ENCODE measurements at places on chromosomes 1 and 21. TPM values are rescaled to one million over a fixed set of nuclear protein-coding genes. Genes with fewer than 3 reads are reported as not detected.
A peak's percentile ranks its signal among the peaks of the same experiment; 100 is the strongest.

- H3K4me3 ChIP-seq, result peak overlapping the region; percentile 85
- peak; percentile 75 for DNase-seq
- no peaks in the 10 kb centered on the region for H3K36me3 ChIP-seq
- peaks cover 32% of the 10 kb centered on the region for H3K4me1 ChIP-seq
- no peaks in the 10 kb centered on the region for H3K27me3 ChIP-seq
Observed at GRCh38 chr1:39104158-39105060, 78.3 kb downstream of the NDUFS5 start.

DNA sequence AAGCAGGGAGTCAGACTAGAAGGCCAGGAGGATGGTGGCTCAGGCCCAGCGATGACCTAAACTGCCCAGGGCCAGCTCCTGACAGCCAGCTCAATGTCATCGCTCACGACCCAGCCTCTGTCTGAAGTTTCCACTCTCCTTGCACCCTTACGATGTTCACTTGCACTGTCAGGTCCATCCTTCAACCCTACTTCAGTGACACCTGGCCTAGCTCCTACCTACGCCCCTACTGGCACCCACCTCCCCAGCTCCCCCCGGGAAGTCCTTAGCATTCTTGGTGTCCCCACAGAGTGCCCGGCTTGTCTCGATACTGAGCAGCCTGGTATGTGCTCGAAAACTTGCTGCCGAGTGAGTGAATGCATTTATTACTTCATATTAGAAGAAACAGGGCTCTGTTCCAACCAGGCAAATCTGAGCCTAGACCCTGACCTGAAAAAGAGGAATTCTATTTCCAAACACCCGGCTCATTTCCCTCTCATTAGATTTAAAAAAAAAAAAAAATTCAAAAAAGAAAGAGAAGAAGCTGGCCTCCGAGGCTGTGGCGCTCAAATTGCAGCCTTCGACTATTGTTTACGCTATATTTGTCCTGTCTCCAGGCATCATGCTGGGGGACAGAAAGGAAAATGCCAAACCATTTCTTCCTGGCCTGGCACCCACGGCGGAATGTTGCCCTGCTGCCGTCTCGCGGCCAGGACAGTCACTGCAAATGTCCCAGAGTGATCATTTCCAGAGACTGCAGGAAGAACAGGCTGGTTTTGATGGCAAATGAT lies 29.8 kb upstream of the LRRC38 start:
- H3K36me3 ChIP-seq, result no peaks in the 10 kb centered on the region
- H3K4me1 ChIP-seq, result peaks cover 12% of the 10 kb centered on the region
- no peak overlapping the region for H3K4me3 ChIP-seq
- peaks cover 4% of the 10 kb centered on the region for H3K27me3 ChIP-seq
- DNase-seq, result no peak

- H3K36me3 ChIP-seq, result peaks cover 7% of the 10 kb centered on the region
- H3K4me1 ChIP-seq, result peaks cover 14% of the 10 kb centered on the region
- no peak overlapping the region for H3K27ac ChIP-seq
- no peak for DNase-seq
- H3K27me3 ChIP-seq, result peaks cover 3% of the 10 kb centered on the region
Observed at GRCh38 chr21:33360281-33360680, 35.5 kb downstream of the IFNAR1 start.

DNA sequence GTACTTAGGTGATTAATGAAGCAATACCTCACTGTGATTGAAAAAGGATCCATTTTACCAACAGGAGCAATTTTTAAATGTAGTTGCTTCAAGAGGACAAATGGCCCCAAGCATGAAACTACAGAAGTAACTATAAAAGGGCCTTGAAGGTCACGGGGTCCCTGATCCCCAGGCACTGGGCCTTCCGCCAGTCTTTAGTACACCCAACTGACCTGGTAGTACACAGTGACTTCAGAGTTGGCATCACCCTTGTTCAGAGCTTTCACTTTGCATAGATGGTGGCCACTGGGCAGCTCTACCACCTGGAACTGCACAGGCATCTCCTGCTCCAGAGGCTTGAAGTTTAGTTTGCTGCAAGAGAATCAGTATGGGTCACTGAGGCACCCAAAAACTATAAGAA lies 84.3 kb downstream of the NRDC start:
- peaks cover 42% of the 10 kb centered on the region for H3K36me3 ChIP-seq
- H3K27ac ChIP-seq, result no peak overlapping the region
- no peak for DNase-seq

DNA sequence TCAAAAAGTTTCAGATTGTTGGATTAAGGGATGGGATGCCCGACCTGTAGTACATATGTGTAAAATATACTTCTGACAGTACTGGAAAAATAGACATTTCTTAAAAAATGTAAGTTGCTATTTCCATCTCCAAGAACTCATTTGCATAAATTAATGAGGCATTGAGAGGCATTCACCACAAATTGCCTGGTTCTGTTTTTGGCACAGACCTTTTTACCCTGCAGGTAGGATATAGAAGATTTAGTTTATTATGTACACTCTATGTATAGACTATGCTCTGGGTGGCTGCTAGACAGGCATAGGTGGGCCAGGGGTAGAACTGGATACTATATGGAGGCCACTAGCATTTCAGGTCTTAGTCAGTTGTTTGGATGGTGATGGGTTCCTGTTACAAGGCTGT lies 8.0 kb downstream of the CCDC17 start:
- H3K27ac ChIP-seq, result no peak overlapping the region
- no peak for DNase-seq
- no peak overlapping the region for H3K4me3 ChIP-seq
- H3K4me1 ChIP-seq, result no peaks in the 10 kb centered on the region

GRCh38 chr1:29392486-29393450 lies 156.4 kb downstream of the PTPRU start:
- peaks cover 20% of the 10 kb centered on the region for H3K27me3 ChIP-seq
- no peak overlapping the region for H3K27ac ChIP-seq
- no peaks in the 10 kb centered on the region for H3K36me3 ChIP-seq
- peaks cover 9% of the 10 kb centered on the region for H3K4me1 ChIP-seq
- H3K4me3 ChIP-seq, result no peak overlapping the region

DNA sequence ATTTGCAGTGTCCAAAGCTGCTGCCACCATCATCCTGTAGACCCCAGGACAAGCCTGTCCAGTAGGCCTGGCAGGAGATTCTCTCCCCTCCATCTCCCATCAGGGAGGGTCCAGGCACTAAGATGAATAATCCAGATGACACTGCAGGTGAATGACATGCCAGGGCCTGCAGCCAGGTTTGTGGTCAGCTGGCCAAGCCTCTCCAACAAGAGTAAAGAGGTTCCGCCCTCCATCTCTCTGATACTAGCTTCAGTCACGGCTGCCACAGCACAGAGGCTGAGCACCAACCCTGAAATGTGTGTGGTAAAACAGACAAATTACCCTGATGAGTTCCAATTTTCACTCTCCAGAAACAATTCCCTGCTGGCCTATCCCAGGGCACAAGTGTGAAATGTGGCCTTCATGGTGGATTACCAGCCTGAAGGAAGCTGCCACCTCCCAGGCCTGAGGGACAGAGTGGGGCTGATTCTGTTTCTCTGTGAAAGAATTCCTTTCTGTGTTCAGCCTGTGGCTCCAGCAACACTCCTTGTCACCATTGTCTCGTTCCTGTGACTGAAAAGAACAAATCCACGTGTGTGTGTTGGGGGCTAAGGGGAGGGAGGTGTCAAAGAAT lies 19.9 kb upstream of the LHX4 start:
- H3K27me3 ChIP-seq, result peaks cover 32% of the 10 kb centered on the region
- no peak overlapping the region for H3K27ac ChIP-seq
- no peaks in the 10 kb centered on the region for H3K4me1 ChIP-seq
- no peak for DNase-seq

DNA sequence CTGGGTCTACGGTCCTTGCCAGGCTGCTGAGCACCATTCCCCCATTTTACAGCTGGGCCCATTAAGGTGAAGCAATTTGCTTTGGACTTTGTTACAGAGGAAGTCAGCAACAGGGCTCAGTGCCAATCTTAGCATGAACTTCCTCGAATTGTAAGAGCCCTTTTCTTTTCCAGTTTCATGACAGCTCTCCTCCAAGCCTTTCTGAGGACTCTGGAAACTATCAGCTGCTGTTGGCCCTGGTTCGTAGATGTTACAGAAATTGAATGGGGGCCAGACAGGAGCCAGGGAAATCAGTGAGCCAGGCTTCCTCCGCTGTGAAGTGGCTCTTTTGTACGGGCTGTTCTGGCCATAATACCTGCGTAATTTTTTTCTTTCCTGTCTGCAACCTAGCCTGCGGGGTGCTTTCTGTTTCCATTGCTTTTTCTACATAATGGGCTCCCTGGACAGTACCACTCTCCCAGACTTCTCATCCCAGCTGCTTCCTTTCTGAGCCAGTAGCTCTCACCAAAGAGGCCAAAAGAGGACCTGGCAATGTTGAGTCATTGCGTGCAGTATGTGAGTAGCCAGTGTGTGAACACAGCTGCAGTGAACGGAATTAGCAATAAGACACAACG lies 386.3 kb downstream of the DISC1 start:
- H3K4me3 ChIP-seq, result no peak overlapping the region
- H3K4me1 ChIP-seq, result peaks cover 16% of the 10 kb centered on the region
- H3K27me3 ChIP-seq, result peaks cover 8% of the 10 kb centered on the region
- no peak for DNase-seq
- no peak overlapping the region for H3K27ac ChIP-seq

- H3K4me3 ChIP-seq, result no peak overlapping the region
- no peak overlapping the region for H3K27ac ChIP-seq
- peaks cover 34% of the 10 kb centered on the region for H3K4me1 ChIP-seq
- H3K27me3 ChIP-seq, result no peaks in the 10 kb centered on the region
Observed at GRCh38 chr1:55635856-55636255, 420.7 kb upstream of the USP24 start.

- no peak overlapping the region for H3K4me3 ChIP-seq
- H3K36me3 ChIP-seq, result no peaks in the 10 kb centered on the region
- peaks cover 9% of the 10 kb centered on the region for H3K4me1 ChIP-seq
- peak; percentile 18 for DNase-seq
Observed at GRCh38 chr1:29525941-29526340, 289.6 kb downstream of the PTPRU start.

The PGLYRP4 gene
- 5.9 TPM for total RNA-seq

The PODN gene
- 3.2 TPM for total RNA-seq

The NKAIN1 gene
- total RNA-seq, result 4.4 TPM

The GSTM1 gene
- 6.6 TPM for total RNA-seq

The OR2L8 gene
- not detected for total RNA-seq

The C1orf87 gene
- total RNA-seq, result not detected

The S100A16 gene
- total RNA-seq, result 173 TPM

The C1orf185 gene
- not detected for total RNA-seq

The ERO1B gene
- total RNA-seq, result 33.0 TPM

Data from type B pancreatic cell (in vitro differentiated cells).